Neural cell (in vitro differentiated cells): ENCODE measurements at places on chromosomes 2 and 18. TPM values are rescaled to one million over a fixed set of nuclear protein-coding genes. Genes with fewer than 3 reads are reported as not detected.

The NPPC gene
- polyA plus RNA-seq: 2.7 and 21.5 TPM in 2 replicates

The LRP2 gene
- 1.8 and 4.1 TPM in 2 replicates for polyA plus RNA-seq

The HRH4 gene
- 0.12 TPM in 1 of 2 replicates, not detected in the other for polyA plus RNA-seq

The IL1RN gene
- not detected in 2 replicates for polyA plus RNA-seq

The STON1 gene
- polyA plus RNA-seq: 2.2 and 2.8 TPM in 2 replicates

The RESP18 gene
- not detected in 2 replicates for polyA plus RNA-seq

The TIMM21 gene
- 59.2 and 73.8 TPM in 2 replicates for polyA plus RNA-seq

The RAB11FIP5 gene
- polyA plus RNA-seq: 2.6 and 3.3 TPM in 2 replicates

The C2orf66 gene
- polyA plus RNA-seq: 1.4 and 2.4 TPM in 2 replicates

The AQP12B gene
- not detected in 2 replicates for polyA plus RNA-seq

The STARD6 gene
- not detected in 2 replicates for polyA plus RNA-seq

The PDE11A gene
- polyA plus RNA-seq: 0.14 and 0.89 TPM in 2 replicates

The TBR1 gene
- 4.5 and 7.2 TPM in 2 replicates for polyA plus RNA-seq

The RNU2-63P gene
- not detected in 2 replicates for polyA plus RNA-seq

The LRATD1 gene
- 75.3 and 81.4 TPM in 2 replicates for polyA plus RNA-seq

The DNAH6 gene
- polyA plus RNA-seq: 2.1 and 2.5 TPM in 2 replicates

The CCDC74B gene
- polyA plus RNA-seq: 22.8 and 24.2 TPM in 2 replicates

The DSG2 gene
- 0.94 and 1.1 TPM in 2 replicates for polyA plus RNA-seq

The ABCG8 gene
- 0.05 TPM in 1 of 2 replicates, not detected in the other for polyA plus RNA-seq

The RAB27B gene
- polyA plus RNA-seq: 37.3 and 53.4 TPM in 2 replicates

The LHCGR gene
- polyA plus RNA-seq: not detected in 2 replicates

The IL36A gene
- not detected in 2 replicates for polyA plus RNA-seq

The HOXD11 gene
- not detected in 2 replicates for polyA plus RNA-seq

The NXPH2 gene
- polyA plus RNA-seq: not detected in 2 replicates

The COL4A4 gene
- polyA plus RNA-seq: 0.35 and 0.46 TPM in 2 replicates

The FAM228A gene
- 1.5 and 2.6 TPM in 2 replicates for polyA plus RNA-seq

The SLC9A4 gene
- polyA plus RNA-seq: 0.06 and 0.15 TPM in 2 replicates

The RIT2 gene
- polyA plus RNA-seq: 1.1 and 2.3 TPM in 2 replicates

The TEKT4 gene
- polyA plus RNA-seq: not detected in 2 replicates

The OSR1 gene
- polyA plus RNA-seq: not detected in 2 replicates

The CFAP65 gene
- polyA plus RNA-seq: 1.1 and 1.7 TPM in 2 replicates

The AQP4 gene
- 0.24 TPM in 1 of 2 replicates, not detected in the other for polyA plus RNA-seq

The ACVR1 gene
- 4.0 and 4.7 TPM in 2 replicates for polyA plus RNA-seq

The CDKL4 gene
- not detected in 2 replicates for polyA plus RNA-seq

The LRRC30 gene
- polyA plus RNA-seq: not detected in 2 replicates

The ELOA2 gene
- polyA plus RNA-seq: not detected in 2 replicates

The FKBP1B gene
- 154 and 183 TPM in 2 replicates for polyA plus RNA-seq

The INHBB gene
- 0.10 TPM in 1 of 2 replicates, not detected in the other for polyA plus RNA-seq

The DOK1 gene
- polyA plus RNA-seq: 0.30 and 0.79 TPM in 2 replicates

The POTEJ gene
- polyA plus RNA-seq: 0.16 TPM in 1 of 2 replicates, not detected in the other

The GAREM2 gene
- 3.2 and 3.9 TPM in 2 replicates for polyA plus RNA-seq

The HES6 gene
- polyA plus RNA-seq: 236 and 237 TPM in 2 replicates

The MYCN gene
- polyA plus RNA-seq: 25.1 and 27.2 TPM in 2 replicates

The MOCOS gene
- not detected in 2 replicates for polyA plus RNA-seq

The EPHA4 gene
- 71.1 and 99.5 TPM in 2 replicates for polyA plus RNA-seq

The BABAM2 gene
- 15.3 and 15.7 TPM in 2 replicates for polyA plus RNA-seq

The RAB31 gene
- polyA plus RNA-seq: 16.3 and 16.5 TPM in 2 replicates

The GNAL gene
- 16.7 and 17.3 TPM in 2 replicates for polyA plus RNA-seq

The DGKD gene
- polyA plus RNA-seq: 33.4 and 36.4 TPM in 2 replicates

The ARHGAP25 gene
- polyA plus RNA-seq: not detected in 2 replicates

The COA5 gene
- polyA plus RNA-seq: 160 and 165 TPM in 2 replicates
